ENCODE measurements at places on chromosomes 11 and 22.

DNA sequence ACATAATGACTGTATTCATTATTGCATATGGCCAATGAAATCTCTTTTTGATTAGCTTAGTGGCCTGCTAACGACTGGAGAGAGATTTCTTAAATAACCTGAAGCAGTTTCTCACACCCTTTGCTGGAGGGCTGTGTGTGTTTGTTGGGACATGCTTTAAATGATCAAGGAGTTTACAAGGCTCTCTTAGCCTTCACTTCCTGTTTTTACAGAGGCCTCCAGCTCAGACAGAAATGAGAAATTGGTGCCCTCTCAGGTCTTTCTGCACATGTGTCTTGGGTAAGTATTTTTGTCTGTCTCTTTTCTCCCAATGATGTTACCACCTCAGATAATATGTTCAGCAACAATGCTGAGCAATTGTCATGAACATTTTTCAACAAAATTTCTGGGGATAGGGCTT lies 884.4 kb upstream of the CNTN5 start:
- DNase-seq: no peak

DNA sequence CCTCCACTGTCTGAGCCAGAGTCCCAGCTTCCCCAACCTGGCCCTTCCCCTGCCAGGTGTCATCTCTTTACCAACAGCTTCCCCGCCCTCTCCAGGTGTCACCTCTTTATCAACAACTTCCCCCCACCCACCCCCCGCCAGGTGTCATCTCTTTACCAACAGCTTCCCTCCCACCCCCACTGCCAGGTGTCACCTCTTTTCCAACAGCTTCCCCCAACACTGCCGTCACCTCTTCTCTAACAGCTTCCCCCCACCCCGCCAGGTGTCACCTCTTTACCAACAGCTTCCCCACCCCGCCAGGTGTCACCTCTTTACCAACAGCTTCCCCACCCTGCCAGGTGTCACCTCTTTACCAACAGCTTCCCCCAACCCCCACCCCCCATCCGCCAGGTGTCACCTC lies 29.8 kb upstream of the TTLL12 start:
- DNase-seq: no peak

DNA sequence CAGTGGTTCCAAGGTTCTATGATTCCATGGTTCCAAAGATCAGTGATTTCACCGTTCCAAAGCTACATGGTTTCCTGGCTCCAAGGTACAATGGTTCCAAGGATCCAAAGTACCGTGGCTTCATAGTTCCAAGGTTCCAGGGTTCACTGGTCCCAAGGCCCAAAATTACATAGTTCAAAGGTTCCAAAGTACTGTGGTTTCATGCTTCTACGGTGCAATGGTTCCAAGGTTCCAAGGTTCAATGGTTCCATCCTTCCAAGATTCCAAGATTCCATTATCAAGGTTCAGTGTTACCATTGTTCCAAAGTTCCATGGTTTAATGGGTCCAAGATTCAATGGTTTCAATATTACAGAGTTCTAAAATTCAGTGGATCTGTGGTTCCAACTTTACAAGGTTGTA lies 43.0 kb upstream of the SEPTIN5 start:
- no peak for DNase-seq

GRCh38 chr11:11789735-11790369 lies 51.9 kb upstream of the USP47 start:
- DNase-seq: no peak

GRCh38 chr11:115269191-115269950 lies 234.8 kb downstream of the CADM1 start:
- no peak for DNase-seq

GRCh38 chr11:70886676-70887541 lies 365.5 kb downstream of the SHANK2 start:
- no peak for DNase-seq

DNA sequence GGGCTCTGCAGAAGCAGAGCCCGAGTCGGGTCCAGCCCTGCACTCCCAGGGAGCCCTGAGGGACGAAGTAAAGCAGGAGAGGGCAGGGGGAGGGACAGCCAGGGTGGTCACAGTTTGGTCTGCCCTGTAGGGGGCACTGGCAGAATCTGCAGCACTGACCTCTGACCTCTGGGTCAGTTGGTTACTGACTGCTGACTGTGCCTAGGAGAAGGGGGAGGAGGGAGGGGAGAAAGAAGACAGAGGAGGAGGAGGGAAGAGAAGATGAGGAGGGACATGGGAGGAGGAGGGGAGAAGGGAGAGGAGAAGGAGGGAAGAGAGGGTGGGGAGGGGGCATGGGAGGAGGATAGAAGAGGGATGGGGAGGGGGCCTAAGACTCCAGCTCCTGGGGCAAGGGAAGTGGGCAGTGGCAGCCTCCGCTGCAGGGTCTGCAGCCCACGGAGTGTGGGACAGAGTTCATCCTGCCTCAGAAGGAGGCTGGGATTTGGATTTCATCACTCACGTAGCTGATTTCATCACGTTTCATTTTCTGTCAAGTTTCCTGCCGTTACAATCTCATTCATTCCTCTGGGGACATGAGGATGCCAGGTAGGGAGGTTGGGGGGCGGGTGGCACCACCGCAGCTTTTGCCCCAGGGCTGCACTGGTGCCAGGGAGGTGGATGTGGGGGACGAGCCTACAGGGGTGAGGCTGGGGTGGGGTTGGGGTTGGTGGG lies 55.2 kb downstream of the FLRT1 start:
- no peak for DNase-seq

Data from activated T-helper 1 cell treated with anti-CD3 and anti-CD28 coated beads, Interleukin-2, amount 50 U/mL, for 16 hours (primary cell).